DMS79 (cell line): ENCODE measurements at places on chromosomes 12 and 14.

- no peak for DNase-seq
These were observed 2.1 kb downstream of the UNG start for GRCh38 chr12:109099431-109100020.

GRCh38 chr12:95017482-95017881 is 14.0 kb upstream of the NDUFA12 start:
- DNase-seq, result no peak

DNA sequence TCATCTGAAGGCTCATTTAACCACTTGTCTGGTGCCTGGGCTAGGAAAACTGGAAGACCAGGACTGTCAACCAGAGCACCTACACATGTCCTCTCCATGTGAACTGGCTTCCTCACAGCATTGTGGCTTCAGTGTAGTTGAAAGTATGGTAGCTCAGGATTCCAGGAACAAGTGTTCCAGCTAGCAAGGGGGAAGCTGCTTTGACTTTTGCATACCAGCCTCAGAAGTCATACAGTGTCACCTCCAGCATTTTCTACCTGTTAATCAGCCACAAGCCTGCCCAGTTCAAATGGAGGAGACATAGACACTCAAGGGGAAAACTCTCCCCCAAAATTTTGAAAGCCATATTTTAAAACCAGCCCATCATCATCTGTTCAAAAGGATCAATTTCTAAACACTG is 212.8 kb upstream of the CAND1 start:
- no peak for DNase-seq

DNA sequence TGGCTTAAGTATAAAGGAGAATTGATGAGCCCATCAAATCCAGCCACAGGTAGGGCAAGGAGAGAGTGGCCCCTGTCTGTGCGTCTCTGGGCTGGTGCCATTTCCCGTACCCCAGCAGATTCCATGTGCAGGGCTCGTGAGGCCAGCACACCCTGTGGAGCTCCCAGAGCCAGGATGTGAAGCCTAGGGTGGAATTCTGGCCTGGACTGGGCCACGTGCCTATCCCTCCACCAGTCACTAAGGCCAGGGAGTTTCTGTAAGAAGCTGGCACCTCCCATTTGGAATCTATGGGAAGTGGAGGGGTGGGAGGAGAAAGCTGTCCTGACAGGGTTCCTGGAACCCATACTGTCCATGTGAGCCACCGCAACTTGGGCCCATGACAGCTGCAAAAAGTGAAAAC is 148.5 kb downstream of the FOXN3 start:
- DNase-seq, result no peak

- no peak for DNase-seq
These were observed 36.7 kb downstream of the PRICKLE1 start for GRCh38 chr12:42552822-42553221.

DNA sequence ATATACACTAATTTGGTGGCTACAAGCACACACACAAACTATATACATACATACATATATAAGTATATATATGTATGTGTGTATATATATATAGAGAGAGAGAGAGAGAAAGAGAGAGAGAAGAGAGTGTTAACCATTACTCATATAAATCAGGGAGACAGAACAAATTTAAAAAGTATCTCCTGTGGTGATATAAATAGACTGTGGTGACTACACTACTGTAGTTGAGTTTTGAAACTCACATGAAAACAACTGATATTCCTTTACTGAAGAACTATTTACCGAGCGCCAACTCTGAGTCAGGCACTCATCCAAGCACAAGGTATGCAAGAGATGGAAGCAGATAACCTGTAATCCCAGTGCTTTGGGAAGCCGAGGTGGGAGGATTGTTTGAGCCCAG is 67.3 kb upstream of the ANO6 start:
- no peak for DNase-seq

- no peak for DNase-seq
These were observed 3.2 kb downstream of the KCNJ8 start for GRCh38 chr12:21771311-21771710.

GRCh38 chr14:52080158-52080800 is 11.4 kb upstream of the NID2 start:
- no peak for DNase-seq

GRCh38 chr12:9960590-9960989 is 10.6 kb upstream of the CLEC12A start:
- no peak for DNase-seq

- DNase-seq, result no peak
These were observed 125.5 kb upstream of the RMST start for GRCh38 chr12:97336900-97337751.

DNA sequence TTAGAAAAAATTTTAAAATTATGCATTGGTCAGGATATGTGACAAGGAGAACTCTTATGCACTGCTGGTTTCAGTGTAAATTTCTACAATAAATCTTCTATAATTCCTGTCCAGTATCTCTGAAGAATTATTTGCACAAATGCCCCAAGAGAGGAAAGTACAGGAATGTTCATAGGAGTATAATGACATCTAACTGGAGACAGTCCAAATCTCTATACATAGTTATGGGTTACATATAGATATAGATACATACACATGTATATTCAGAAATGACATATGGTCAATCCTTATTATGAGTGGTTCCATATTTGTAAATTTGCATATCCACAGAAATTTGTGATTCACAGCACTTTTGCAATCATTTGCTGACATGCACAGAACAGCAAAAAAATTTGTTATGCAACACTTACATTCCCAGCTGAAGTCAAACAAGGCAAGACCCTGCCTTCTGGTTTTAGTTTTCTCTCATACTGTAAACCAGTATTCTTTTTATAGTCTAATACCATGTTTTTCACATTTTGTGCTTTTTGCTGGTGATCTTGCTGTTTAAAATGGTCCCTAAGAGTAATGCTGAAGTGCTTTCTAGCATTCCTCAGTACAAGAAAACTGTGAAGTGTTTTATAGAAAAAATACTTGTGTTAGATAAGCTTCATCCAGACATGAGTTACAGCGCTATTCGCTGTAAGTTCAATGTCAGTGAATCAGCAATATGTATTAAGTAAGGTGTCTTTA is 103.8 kb downstream of the SLC16A7 start:
- DNase-seq, result no peak

DNA sequence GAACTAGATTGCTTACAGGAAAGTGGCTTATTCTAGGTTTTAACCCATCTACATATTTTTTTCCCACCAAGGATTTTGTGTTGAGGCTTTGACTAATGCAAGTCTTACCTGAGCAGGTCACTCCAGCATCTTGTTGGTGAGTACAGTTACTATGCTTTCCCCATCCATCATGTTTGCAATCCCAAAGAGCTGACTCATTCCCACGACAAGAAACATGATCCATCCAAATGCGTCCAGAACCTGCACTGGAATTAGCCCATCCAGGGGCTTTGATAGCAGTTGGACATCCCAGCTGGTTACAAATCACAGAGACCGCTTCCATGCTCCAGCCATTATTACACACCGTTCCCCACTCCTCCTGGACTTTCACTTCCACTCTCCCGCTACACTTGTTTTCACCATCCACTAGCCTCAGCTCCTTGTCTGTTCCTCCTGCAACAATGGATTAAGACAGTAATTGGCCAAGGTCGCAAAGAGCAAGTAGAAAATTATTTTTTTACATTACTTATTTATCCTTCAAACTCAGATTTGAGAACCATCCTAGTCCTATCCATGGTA is 2.5 kb downstream of the CD163 start:
- no peak for DNase-seq
